ENCODE measurements at places on chromosomes 7 and 10. TPM values are rescaled to one million over a fixed set of nuclear protein-coding genes. Genes with fewer than 3 reads are reported as not detected.

CPN1 gene
- not detected for total RNA-seq

- no peak for ATAC-seq
These were observed 267.7 kb downstream of the MALRD1 start for GRCh38 chr10:19316204-19316870.

DNA sequence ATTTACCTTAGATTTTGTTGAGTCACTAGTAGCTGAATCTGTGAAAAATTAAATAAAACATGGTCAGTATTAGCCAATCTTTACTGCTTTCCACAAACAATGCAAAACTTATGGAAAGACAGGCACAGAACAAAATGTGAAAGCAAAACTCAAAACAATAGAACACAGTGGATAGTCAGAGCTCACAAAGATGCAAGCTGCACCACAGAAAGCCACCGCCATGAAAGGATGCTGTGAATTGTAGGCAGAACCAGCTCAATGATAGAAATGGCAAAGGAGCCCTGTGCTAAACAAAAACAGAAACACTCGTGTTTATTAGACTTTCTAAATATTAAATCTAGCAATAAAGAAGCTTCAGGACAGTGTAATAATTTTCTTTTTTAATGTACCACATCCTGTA is 134.4 kb downstream of the ARHGAP21 start:
- no peak for ATAC-seq

- ATAC-seq = no peak
These were observed 57.8 kb downstream of the CARD11 start for GRCh38 chr7:2985866-2986265.

DNA sequence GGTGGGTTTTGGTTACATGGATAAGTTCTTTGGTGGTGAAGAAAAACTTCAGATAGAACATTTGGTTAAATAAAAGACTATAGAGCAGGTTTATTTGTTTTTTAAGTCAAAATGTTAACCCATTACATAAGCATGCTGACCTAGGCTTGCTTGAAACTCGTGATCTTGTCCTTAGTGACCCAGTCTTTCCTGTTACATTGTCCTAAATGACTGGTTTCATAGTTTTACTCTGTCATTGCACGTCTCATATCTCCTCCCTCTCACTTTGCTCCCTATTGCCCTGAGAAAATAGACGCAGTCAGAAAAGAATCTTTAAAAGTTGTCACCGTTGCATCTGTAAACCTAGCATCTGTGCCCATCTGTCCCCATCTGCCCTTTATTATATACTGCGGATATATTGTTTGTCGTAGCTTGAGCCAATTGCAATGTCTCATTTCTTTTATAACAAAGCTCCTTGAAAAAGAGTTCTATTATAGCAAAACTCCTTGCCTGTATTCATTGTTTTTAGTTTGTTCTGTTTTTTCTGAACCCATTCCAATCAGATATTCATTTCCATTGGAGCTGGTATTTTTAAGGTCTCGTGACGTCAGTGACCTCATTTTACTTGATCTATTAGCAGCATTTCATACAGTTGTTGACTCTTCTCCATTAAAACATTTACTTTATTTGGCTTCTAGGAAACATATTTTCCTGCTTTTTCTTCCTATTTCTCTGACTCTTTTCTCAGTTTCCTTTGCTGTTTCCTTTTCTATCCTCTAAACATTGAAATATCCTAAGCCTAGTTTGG is 57.3 kb downstream of the HELLS start:
- no peak for ATAC-seq

DNA sequence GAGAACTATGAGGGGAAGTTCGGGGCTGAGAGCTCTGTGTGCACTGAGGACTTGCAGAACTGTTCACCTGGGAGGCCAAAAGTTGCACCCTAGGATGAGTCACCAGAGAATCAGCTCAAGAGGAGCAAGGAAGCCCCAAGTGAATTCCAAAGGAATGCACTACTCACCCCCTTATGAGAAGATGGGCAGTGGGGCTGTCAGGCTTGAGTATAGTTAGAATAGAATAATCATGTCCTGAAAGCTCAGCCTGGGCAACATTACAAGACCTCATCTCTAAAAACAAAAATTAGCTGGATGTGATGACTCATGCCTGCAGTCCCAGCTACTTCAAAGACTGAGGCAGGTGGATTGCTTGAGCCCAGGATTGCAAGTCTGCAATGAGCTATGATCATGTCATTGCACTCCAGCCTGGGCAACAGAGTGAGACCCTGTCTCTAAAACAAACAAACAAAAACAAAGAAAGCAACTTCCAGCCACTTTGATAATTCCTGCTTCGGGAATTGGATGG is 30.0 kb downstream of the MAP3K8 start:
- peak; percentile 36 for ATAC-seq
